ENCODE measurements at places on chromosomes 16 and 17.

GRCh38 chr16:73432850-73433730 is 385.2 kb upstream of the ZFHX3 start:
- peak; percentile 13 for DNase-seq

GRCh38 chr16:70735141-70735979 is 49.5 kb upstream of the MTSS2 start:
- no peak for DNase-seq

GRCh38 chr16:73713778-73714495 is 582.7 kb upstream of the PSMD7 start:
- DNase-seq = no peak

- DNase-seq = no peak
Observed at GRCh38 chr17:82361885-82362633, 3.0 kb downstream of the TEX19 start.

DNA sequence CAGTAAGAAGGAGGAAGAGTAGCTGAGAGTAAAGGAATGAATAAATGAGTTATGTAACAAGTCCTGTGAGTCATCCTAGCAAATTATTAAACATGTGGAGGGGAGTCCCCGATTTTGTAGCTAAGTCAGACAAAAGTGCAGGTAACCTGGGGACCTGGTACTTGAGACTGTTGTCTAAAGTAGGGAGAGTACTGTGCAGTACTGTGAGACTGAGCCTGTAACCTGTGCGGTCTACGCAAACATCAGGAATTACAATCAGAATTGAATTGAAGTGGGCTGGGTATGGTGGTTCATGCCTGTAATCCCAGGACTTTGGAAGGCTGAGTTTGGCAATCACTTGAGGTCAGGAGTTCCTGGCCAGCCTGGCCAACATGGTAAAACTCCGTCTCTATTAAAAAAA is 35.7 kb downstream of the IKZF3 start:
- DNase-seq = no peak

GRCh38 chr17:41539979-41540701 is 12.0 kb upstream of the KRT19 start:
- peak; percentile 80 for DNase-seq

- no peak for DNase-seq
Observed at GRCh38 chr17:62965174-62965685, 805 bp upstream of the TANC2 start.

DNA sequence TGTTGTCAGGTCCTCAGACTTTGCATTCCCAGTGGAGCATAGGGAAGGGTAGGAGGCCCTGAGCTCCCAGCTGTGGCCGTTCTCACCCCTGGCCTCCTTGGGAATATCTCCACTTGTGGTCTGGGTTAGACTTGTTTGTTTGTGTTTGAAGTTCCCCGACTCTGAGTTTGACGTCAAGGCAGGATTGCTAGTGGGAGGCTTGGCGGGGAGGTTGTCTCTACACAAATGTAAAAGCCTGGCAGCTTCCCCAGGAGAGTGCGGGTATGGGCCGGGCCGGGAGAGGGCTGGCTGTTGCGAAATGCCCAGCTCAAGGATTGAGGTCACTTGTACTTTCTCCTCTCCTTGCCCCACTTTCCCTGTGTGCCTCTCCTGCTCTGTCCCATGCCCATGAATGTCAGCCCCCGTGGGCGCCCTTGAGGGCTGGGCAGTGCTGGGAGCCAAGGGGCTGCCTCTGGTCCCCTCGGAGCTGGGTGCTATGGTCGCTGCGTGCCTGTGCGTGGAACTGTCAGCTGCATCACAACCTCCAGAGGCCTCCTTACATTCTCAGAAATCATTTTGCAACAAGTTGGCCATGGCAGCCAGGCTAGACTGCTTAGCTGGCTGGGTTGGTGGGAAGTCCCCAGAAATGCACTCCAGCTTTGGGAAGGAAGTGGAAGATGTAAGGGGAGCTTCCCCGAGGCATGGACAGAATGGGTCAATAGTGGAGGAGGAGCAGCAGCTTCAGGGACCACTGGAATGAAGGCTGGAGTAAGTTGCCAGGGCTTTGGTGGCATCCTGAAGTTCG is 84.3 kb downstream of the KSR1 start:
- DNase-seq = no peak

GRCh38 chr17:63306855-63307254 is 139.3 kb downstream of the CYB561 start:
- DNase-seq = no peak

DNA sequence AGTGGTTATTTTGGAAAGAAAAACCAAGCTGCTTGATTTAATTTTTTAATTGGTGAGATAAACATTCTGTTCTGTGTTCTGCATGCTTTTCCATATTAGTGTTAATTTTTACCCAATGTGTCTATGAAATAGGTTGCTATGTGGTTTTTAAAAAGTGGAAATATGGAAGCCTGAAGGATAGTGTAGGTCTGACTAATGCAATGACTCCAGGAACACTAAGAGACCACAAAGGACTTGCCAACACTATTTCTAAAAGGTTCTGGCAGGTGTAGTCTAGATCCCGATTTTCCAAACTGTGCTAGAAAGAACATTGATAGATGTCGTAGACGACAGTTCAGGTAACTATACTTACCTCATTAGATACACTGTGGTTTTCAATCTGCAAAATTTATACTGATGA is 877.4 kb upstream of the GOT2 start:
- no peak for DNase-seq

- no peak for DNase-seq
Observed at GRCh38 chr17:16243801-16244567, 27.0 kb downstream of the PIGL start.

- peak; percentile 92 for DNase-seq
Observed at GRCh38 chr17:32275060-32276042, 9.7 kb downstream of the RHBDL3 start.

DNA sequence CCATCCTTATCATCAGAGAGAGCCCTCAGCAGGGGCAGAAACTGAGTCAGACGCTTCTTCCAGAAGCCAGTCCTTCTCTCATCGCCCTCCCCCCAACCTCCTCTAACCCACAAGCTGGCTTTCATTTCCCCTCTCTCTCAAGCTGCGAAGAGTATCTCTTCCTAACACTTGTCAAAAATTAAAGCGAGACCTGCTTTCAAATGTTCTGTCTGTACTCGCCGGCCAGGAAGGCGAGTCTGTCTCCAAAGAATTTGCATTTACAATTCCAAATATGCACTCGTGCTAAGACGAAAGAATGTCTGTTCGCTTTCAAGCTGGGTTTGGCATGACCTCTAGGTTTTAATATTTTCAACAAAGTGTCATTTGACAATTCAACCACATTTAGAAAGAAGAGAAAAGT is 140.4 kb downstream of the RGS9 start:
- no peak for DNase-seq

DNA sequence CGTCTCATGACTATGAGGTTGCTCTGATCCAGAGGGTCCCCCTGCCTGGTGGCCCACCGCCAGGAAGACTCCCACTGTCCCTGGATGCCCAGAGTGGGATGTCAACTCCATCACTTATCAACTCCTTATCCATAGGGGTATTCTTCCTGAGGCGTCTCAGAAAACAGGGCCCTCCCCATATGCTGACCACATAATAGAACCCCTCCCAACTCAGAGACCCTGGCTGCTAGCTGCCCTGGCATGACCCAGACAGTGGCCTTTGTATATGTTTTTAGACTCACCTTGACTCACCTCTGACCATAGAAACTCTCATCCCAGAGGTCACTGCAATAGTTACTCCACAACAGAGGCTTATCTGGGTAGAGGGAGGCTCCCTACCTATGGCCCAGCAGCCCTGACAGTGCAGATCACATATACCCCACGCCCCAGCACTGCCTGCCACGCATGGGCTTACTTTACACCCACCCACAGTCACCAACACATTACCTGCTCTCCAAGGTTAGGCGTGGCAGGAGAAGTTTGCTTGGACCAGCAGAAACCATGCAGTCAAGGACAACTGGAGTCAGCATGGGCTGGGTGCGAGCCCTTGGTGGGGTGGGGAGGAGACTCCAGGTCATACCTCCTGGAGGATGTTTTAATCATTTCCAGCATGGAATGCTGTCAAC is 2.3 kb upstream of the G6PC1 start:
- DNase-seq = no peak

DNA sequence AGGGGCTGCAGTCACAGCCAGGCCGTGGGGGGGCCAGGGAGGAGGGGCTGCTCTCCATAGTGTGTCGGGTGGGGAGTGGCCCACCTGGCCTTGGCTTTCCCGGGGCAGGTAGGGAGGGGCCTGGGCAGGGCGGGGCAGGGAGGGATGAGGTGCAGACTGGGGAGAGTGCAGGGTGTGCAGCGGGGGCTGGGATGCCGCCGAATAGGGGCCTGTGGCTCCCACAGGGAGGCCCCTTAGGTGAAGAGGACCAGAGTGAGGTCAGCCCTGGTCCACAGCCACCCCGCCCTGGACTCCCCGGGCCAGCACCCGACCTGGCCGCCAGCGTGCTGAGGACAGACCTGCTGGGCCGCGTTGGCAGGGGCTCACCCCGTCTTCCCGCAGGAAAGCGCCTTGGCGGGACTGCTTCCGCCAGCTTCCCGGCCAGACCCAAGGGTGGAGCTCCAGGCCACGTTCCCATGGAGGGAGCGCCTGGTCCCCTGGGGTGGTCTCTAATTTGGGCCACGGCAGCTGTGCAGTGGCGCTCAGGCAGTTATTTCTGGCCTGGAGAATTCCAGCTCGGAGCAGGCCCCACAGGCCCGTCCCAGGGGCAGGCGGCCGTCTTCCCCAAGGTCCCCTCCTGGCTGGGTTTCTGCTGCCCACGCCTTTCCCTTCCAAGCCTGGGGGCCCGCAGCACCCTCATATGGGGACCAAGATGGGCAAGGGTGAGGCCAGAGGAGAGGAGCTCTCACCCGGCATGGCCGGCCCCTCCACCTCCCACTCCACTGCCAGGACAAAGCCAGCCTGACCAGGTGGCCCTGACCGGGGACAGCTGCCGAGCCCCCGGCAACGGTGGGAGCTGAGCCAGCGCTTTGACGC is 27.9 kb downstream of the CACNA1H start:
- no peak for DNase-seq

GRCh38 chr17:81514489-81514738 is 1.8 kb upstream of the ACTG1 start:
- DNase-seq = peak; percentile 61

- DNase-seq = peak; percentile 8
Observed at GRCh38 chr17:40301315-40301714, 7.7 kb upstream of the RARA start.

DNA sequence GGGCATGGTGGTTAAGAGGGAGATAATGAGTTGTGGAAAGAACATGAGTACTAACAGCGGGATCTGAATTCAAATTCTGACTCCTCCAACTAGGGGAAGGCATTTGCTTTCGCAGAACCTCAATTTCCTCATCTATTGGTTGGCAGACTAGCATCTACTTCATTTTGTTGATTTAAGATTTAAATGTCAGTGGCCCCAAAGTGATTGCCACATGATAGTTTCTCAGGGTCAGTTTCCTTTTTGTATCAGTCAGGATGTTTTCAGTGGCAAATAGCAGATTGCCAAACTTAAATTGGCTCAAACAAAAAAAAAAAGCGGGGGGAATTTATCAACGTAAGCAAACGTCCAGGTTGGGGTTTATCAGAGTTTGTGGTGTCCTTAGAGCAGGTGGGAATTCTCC is 25.1 kb upstream of the NOS2 start:
- DNase-seq = no peak

GRCh38 chr16:75025761-75026160 is 26.9 kb downstream of the ZNRF1 start:
- peak; percentile 28 for DNase-seq

GRCh38 chr16:73068541-73069401 is 20.8 kb upstream of the ZFHX3 start:
- DNase-seq = peak; percentile 12

DNA sequence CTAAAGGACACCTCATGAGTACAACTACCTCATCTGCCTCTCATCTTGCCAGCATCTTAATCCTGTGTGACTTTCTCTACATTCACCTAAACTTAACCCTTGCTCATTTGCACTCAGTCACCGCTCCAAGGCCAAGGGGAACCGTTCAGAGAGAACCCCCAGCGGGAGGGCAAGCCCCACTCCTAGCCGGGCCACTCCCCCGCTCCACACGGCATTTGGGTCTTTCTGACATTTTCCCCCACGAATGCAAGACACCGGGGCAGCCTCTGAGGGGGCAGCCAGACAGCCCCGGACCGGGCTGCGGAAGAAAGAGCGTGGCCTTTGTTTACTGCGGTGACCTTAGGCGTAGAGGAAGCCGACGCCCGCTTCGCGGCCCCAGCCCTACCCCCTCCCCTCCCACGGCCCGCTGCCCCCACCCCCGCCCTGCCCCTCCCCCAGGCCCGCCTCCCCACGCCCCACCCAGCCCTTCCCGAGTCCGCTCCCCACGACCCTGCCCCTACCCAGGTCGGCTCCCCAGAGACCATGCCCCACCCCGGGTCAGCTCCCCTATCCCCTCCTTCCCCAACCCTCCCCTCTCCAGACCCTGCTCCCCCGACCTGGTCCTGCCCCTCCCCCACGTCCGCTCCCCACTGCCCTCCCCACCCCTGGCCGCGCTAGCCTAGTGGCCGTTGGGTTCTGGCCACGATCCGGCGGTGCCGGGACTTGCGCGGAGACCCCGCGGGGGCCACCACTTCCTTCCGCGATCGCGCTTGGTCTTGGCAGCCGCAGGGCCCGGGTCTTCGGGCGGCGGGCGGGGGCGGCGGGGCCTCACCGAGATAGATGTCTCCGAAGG is 789 bp downstream of the CSNK1D start:
- DNase-seq = no peak

DNA sequence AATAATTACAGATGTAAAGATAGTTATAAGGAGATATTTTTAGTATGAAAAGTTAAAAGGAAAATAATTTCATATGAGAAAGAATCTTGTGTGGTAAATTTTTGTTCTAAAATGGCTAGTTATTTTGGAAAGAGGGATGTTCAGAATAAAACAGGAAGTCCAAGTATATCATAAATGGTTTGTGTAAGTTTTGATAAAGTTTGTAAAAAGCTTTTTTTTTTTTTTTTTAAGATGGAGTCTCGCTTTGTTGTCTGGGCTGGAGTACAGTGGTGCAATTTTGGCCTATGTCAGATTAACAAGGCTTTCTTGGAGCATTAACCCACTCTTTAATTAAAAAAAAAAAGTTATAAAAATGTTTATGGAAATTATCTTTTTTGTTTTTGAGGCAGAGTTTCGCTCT is 8.2 kb upstream of the CDK10 start:
- DNase-seq = peak; percentile 11

GRCh38 chr16:2339521-2340484 is 725 bp downstream of the ABCA3 start:
- DNase-seq = peak; percentile 38

Data from NCI-H2171 treated with DMSO at 0.1 percent for 48 hours (cell line).